Stimulated activated CD8-positive, alpha-beta memory T cell treated with anti-CD3 and anti-CD28 coated beads, Interleukin-15, amount 100 ng/mL, for 24 hours (primary cell): ENCODE measurements at places on chromosomes 13 and 19.

DNA sequence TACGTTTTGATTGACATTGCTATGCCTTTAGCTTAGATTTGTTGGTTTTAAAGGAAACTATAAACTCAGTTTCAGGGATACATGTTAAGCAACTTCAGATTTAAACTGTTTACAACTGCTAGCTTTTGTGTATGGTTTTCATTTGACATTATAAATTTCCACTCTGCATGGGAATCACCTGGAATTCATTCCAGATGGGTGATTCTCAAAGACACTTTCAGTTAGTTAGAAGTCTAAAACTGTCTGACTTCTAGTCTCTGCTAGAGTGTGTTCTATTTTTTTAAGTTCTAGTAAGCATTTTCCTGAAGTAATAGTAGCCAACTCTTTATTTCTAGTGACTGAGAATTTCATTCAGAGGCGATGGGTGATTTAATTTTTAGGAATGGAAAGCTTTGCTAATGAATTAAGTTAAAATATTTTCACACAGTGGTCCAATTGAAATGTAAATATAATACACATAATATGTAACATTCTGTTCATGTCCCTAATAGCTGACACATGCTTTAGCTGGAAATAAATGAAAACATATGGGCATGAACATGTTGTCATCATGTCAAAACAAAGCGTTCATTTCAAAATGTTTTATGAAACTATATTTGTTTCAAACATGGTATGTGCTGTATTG is 58.3 kb upstream of the CSNK1A1L start:
- no peak for DNase-seq

GRCh38 chr13:113058988-113059850 is 46.4 kb upstream of the F7 start:
- no peak for DNase-seq

GRCh38 chr19:56603829-56604228 is 8.7 kb downstream of the ZNF71 start:
- DNase-seq: no peak

GRCh38 chr19:6765738-6766356 is 1.4 kb downstream of the SH2D3A start:
- no peak for DNase-seq

DNA sequence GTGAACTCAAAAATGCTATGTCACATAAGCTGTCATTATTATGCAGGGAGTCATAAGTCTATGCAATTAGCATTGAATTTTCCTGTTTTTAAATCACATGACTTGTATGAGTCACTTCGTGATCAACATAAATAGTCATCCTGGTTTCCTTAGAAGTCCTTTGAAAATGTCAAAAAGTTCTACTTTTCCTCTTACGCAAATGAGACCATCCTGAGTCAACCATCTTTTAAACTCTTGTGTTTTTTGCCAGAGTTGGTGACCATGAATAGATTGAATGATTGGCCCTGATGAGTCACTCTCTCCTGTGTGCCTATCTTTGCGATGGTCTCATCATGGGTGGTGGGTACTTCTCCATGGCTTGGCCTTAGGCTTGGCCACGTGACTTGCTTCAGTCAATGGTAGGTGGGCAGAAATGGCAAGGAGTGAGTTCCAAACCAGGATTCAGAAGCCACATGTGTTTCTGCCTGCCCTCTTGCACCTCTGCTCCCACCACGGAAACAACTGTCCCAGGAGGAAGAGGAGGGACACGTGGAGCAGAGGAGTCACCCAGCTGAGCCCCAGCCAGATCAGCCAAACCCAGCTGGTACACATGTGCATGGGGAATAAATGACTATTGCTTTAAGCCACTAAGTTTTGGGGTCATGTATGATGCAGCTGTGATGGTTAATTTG is 123.5 kb upstream of the CACNA1A start:
- DNase-seq: no peak

DNA sequence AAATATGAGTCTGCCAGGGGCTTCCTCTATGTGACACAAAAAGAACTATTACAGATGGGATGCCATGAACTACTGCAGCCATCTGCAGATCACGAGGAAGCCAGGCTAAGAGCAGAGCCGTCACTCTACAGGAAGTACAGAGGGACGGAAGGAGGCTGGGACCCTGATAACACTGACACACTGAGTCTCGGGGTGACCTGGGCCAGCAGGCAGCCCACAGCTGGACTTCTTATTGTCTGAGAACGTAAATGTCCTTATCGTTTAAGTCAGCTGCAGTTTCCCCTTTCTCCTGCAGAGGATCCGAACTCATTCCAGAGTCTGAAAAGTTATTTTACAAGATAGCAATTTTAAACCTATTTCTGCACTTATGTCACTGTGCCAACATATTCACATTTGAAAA is 20.7 kb downstream of the PARP4 start:
- DNase-seq: no peak

GRCh38 chr13:20869540-20869939 is 33.0 kb downstream of the XPO4 start:
- no peak for DNase-seq

DNA sequence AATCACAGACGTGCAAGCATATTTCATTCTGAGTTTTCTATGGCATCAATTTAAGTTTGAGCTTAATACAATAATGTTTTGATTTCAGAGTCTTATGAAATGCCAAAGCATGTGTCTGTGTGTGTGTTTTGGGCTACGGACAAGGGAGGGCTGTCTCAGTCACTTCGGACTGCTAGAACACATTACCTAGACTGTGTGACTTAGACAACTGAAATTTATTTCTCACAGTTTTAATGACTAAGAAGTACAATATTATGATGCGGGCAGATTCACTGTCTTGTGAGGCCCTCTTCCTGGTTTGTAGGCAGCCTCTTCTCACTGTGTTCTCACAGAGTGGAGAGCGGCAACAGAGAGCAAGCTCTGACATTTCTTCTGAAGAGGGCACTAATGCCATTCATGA is 1202.0 kb downstream of the EFNB2 start:
- no peak for DNase-seq

- no peak for DNase-seq
Observed at GRCh38 chr13:36142735-36143134, 11.6 kb upstream of the DCLK1 start.

DNA sequence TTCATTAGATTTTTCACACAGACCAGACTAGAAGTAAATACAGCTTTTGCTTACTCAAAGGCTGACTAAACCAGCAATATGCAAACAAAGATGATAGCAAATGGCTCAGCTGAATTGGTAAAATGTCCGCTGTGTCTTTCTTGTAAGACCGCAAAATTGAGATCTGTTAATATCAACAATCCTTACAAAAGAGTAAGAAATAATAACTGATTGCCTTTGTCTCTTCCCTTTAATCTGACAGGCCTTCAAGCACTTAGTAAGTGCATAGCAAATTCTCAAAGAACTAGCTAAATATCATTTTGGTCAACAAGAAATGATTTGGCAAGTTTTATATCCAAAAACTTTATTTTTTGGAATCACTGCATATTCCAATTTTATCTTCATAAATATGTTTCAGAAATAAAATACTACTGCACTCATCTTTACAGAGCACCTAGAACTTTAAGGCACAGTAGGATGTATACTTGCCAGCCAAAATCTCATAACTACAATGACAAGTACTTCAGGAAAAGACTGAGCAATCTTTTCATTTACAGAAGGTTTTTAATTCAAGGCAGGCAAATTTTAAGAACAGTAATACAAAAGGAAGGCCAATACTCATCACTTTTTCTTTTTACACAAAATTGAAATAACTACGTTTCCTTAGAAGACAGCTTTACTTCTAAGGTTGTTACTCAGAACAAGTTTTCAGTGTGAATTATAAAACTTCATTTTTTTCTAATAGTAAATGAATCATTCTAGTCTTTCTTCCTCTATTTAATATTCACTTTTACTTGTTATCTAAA is 1.1 kb downstream of the ELF1 start:
- DNase-seq: no peak

- DNase-seq: no peak
Observed at GRCh38 chr19:46137915-46138473, 10.0 kb upstream of the IGFL2 start.

DNA sequence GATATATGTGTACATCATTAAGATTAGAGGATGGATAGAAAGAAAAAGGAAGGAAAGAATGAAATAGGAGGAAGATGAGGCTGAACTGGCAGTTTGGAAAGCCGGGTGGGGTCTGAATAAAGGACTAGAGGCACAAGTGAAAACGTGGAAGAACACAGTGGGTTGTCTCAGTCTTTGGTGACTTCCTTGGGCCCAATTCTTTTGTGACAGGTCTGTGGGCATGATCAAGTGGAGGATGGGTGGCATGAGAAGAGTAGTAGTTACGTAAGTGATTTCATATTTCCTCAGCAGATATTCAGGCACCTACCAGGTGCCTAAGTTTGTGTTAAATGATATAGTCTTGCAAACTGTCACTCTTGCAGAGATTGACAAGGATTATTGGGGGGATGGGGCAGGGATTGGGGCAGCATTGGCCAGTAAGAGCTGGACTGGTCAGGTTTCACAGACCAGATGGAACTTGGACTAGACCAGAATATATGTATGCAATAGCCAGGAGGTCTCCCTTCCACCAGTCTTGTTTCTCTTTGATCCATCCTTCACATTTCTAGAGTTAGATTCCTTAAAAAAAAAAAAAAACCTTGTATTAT is 2.7 kb downstream of the TPP2 start:
- DNase-seq: no peak

DNA sequence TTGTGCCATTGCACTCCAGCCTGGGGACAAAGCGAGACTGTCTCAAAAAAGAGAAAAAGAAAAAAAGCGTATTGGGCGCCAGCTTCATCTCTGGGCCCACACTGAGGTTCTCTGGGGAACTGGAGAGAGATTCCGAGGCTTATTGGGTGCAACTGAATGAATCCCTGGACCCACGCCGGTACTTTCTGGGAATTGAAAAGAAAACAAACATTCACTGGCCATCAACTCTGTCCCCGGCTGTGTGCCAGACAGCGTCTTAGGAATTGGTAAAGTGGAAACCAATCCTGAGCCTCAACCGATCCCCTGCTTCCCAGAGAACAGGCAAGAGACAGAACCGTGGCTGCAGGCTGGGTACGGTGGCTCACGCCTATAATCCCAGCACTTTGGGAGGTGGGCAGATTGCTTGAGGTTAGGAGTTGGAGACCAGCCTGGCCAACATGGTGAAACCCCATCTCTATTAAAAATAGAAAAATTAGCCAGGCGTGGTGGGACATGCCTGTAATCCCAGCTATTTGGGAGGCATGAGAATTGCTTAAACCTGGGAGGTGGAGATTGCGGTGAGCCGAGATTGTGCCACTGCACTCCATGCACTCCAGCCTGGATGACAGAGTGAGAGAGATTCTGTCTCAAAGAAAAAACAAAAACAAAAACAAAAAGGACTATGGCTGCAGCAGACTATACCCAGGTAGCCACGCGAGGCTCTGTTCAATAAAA is 8.6 kb downstream of the ANO8 start:
- no peak for DNase-seq

DNA sequence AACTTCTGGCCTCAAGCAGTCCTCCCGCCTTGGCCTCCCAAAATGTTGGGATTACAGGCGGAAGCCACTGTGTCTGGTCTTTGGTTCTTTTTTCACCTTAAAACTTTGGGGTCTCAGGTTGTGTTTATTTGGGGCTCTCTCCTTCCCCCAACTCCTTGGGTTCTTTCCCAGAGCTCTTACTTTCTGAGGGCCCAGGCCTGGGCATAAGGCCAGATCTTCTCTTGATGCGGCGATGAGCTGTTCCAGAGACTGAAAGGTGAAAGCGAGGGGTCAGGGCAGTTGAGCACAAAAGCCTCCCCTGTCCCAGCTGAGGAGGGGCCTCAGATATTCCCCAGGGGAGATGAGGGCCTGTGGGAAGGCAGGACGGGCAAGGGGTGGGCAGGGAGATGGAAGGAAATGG is 7.1 kb downstream of the POLR1G start:
- no peak for DNase-seq

- DNase-seq: no peak
Observed at GRCh38 chr13:30499338-30499737, 33.6 kb upstream of the HMGB1 start.

- DNase-seq: no peak
Observed at GRCh38 chr19:7326105-7326877, 22.4 kb upstream of the ARHGEF18 start.

DNA sequence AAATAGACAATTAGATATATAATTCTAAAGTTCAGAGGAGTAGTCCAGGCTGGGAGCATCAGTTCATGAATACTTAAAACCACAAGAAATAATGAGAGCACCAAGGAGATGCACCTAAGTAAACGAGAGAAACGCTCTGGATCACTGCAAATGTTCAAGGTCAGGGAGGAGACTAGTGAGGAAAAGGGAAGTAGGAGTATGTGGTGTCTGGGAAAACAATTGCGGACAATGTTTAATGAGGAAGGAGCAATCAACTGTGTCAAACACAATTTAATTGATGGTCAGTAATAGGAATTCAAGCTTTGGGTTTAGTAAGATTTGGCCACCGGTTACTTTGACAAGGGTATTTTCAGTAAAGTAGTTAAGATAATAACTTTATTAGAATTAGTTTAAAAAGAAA is 652.2 kb downstream of the DACH1 start:
- no peak for DNase-seq

GRCh38 chr19:58118979-58119733 is 21.1 kb upstream of the ZSCAN18 start:
- DNase-seq: no peak

GRCh38 chr13:110884517-110884916 is 30.4 kb downstream of the ANKRD10 start:
- no peak for DNase-seq

- DNase-seq: no peak
Observed at GRCh38 chr13:59422646-59423045, 741.1 kb downstream of the DIAPH3 start.

DNA sequence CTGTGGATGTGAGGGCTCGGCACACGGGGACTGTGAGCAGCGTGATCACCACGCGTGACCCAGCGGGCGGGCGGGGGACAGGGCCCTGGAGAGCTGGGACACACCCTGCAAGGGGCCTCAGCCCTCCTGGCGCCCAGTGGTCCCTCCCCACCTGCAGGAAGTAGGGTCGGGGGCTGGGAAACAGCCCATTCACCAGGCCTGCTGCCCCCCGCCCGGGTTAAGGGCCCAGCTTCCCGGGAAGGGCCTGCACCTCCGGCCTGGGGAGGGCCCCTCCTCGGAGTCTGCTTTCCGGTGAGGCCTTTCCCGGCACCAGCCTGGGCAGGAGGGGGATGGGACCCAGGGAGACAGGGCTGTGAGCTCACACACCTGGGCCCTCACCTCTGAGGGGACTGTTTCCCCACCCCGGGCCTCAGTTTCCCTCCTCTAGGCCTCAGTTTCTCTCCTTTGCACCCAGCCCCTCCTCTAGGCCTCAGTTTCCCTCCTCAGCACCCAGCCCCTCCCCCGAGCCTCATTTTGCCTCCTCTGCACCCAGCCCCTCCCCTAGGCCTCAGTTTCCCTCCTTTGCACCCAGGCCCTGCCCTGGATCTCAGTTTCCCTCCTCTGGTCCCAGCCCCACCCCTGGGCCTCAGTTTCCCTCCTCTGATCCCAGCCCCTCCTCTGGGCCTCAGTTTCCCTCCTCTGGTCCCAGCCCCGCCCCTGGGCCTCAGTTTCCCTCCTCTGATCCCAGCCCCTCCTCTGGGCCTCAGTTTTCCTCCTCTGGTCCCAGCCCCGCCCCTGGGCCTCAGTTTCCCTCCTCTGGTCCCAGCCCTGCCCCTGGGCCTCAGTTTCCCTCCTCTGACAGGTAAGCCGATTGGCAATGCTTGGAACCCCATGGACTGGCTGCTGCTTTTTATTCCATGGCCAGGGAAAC is 1.9 kb upstream of the MADCAM1 start:
- no peak for DNase-seq

- no peak for DNase-seq
Observed at GRCh38 chr19:44600466-44600865, 12.9 kb upstream of the IGSF23 start.
